ENCODE measurements at places on chromosomes 11 and 22.

DNA sequence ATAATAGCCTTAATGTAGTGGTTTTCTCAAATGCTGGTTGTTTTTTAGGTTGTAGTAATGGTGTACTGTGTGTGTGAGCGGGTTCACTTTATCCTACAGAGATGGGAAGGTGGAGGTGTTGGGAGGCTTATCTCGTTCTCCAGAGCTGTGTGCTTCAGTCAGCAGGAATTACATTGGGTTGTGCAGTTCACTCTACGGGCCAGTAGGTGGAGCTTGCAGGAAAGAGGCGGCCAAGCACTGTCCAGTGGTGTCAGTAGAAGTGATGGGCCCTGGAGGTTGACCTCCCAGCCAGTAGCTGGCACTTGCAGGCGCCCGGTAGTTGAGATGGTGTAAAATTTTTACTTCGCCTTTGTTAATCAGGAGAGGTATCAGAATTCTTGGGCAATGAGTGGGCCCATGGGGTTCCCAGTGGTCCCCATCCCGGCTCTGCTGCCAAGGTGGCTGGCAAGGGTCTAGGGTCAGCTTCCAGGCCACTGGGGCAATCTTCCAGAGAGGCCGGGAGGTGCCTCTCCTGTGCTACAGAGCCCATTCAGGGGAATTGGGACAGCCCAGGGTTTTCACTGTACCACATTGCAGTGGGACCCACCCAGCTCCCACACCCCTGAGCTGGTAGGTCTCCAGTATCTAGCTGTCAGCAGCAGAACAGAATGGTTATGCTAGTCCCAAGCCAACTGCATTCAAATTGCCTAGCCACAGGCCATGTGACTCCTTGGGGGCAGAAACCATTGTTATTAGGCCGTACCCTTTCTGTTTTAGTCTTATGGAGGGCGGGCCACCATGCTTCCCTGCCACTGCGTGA lies 43.9 kb downstream of the BIRC2 start:
- DNase-seq = peak; percentile 73

GRCh38 chr11:69910519-69911309 lies 91.5 kb upstream of the FGF3 start:
- no peak for DNase-seq

DNA sequence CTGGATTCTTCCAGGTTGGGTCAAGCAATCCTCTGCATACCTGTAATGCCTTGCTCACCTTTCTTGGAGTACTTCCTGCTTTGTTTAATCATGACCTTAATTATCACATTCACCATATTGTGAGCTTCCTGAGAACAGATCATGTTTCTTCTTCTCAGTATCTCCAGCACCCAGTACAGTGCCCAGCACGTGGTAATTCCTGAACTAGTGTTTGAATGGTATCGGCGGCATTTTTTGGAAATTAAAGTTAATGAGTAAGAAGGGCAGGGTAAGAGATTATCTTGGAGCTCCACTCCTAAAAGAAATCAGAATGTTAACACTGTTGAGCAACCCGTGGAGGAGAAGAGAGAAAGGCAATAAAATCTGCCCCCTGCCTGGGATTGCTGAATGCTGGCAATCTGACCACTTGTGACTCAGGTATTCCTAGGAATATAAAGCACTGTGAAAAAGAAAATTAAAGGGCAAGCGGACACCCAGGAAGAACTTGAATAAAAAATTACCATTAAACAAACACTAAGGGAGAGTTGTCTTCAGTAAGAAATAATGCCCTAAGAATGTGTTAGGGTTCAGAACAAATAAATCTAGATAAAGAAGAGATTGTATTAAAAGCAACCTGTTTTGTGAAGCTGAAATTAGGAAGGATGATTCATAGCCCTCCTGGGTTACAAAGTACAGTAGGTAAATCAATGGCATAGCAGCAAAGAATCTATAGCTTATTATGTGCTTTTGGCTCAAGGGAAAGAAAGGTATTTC lies 92.9 kb downstream of the PDHX start:
- DNase-seq = no peak

DNA sequence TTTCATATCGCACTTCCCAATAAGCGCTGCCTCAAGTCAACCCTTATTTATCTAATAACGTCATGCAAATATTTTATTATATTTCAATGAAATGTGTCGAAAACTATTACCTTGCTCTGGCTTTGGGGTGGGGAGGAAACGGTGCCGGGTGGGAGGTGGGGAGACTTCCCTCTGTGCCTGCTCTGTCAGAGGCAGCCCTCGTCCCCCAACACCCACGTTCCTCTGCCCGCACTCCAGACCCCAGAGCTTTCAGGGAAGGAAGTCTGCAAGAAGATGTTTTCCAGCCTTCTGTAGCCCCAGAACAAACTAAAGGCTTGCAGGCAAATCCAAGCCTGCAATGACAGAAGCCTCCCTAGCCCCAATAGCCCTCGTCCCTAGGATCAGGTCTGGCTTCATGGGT lies 235.7 kb downstream of the BUD13 start:
- no peak for DNase-seq

DNA sequence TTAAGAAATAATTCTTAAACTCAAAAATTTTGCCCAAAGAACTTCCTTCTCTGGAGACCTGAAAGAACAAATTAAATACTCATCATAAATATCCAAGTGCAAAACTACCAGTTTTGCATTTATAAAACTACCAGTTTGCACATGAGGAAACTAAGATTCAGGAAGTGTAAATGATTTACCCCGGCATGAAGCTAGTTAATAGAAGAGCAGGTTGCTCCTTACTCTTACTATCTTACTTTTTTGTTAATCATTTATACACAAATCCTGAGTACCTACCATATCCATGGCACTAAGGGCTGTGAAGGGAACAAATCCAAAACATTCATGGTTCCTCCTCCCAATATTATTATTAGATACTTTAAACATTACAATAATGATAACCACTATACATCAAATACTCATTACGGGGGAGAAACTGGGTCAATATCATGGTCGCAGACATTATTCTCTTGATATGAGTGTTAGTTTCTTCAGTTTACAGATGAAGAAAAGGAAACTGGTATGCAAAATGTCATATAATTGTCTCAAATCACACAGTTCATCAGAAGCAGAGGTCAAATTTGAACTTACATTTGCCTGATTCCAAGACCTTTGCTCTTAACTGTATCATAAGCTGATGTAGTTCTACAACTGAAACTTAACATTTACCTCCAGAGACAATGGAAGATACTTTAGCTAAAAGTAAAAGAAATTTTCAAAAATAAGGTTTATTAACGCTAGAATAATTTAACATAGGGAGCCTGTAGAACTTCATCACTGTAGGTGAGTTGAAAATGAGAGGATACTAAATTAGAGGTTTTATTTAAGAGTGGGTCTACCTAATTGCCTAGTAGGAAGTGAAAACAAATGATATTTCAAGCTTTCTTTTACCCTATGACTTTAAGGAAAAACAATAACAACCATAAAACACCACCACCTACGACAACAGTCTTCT lies 74.5 kb downstream of the FAM76B start:
- no peak for DNase-seq

DNA sequence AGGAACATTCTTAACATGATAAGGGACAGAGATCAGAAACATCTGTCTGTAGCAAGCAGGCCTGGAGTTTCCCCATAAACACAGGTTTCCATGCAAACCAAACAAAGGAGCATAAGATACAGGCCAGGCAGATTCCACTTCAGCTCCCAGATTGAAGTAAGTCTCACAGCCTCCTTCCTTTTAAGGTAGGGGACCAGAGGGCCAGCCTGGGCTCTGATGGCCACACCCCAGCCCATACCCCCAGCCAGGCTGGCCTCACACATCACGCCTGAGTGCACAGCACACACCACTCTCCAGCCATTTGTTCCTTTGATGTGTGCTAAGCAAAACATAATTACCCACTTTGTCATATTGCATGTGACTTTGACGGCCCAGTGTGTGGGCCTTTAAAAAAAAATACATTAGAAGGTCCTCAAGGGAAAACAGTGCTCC lies 518.7 kb downstream of the NTM start:
- no peak for DNase-seq

DNA sequence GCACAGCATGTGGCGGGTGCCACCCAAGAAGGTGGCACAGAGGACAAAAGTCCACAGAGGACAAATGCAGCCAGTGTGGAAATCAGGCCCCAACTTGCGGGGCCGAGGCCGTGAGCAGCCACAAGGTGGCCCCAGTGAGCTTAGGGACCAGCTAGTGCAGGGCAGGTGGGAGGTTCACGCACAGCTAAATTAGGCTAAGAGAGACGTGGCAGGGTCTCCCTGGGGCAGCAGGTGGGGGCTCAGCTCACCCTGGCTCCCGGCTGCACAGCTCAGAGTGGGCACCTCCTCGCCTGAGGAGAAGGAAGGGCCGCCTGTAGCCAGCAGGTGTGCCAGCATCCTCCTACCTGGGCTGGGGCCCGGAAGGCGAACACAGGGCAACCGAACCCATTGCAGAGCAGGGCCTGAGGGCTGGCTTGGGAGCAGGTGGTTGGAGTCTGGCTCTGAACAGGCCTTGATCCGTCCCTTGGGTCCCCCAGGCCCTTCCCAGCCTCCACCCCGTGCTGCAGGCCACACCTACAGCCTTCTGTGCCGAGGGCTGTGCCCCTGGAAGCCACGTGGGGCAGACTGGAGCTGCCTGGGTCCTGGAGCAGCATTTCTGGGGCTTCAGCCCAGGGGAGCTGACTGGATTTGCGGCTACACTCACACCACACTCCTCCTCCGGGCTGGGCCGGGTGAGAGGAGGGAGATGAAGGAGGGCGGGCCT lies 26.1 kb upstream of the CELSR1 start:
- peak; percentile 92 for DNase-seq

DNA sequence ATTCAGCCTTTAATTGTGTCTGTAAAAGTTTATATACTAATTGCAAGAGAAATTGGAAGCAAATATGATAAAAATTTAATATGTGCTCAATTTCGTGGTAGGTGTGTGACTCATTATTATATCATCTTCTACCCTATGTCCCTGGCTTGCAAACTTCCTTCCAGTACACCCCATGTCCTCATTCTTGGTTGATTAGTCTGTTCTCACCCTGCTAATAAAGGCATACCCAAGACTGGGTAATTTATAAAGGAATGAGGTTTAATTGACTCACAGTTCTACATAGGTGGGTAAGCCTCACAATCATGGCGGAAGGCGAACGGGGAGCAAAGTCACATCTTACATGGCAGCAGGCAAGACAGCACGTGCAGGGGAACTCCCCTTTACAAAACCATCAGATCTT lies 11.9 kb downstream of the MRGPRX3 start:
- no peak for DNase-seq

DNA sequence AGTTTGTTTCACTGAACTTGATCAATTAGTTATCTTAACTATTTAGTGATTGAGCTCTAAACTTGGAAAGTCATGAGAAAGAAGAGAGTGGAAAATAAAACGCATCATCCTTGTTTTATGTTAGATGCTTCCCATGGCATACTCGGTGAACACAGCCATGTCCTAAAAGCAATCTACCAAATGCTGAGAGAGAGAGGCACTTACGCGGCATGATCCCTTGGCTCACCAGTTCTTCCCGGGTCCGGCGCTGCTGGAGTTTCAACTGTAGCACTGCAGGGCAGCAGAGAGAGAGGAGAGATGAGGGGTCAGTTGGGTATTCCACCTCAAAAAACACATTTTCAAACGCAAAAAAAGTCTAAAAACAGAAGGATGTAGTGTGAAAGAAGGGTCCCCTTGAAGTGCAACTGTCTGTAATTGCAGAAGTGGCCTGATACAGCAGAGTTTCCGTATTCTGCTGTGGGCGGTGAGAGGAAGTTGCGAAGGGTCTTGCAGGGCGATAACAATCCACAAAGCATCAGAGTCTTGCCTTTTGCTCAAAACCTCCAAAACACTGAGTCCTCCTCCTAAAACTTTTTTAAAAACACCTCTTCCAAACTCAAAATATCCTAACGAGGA lies 92.7 kb downstream of the SGSM3 start:
- peak; percentile 62 for DNase-seq

- no peak for DNase-seq
These were observed 106.9 kb upstream of the SORL1-AS1 start for GRCh38 chr11:121559606-121560200.

DNA sequence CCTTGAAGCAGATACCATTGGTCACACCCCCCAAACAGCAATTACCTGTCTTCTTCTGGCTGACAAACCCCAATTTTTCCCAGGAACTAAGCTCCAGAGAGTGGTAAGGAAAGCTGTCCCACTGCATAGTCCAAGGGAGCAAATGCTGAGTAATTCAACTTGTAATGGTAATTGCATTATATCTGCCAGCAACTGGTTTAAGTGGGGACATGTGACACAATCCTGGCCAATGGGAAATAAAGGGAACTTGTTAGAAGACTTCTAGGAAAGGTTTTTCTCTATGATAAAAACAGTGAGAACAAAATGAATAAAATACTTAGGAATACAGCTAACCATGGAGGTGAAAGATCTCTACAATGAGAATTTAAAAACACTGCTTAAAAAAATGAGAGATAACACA lies 9.5 kb upstream of the ISX start:
- DNase-seq = no peak

- DNase-seq = no peak
These were observed 87.4 kb upstream of the LRRC55 start for GRCh38 chr11:57094181-57094935.

- DNase-seq = no peak
These were observed 568 bp upstream of the BIK start for GRCh38 chr22:43109921-43110443.

DNA sequence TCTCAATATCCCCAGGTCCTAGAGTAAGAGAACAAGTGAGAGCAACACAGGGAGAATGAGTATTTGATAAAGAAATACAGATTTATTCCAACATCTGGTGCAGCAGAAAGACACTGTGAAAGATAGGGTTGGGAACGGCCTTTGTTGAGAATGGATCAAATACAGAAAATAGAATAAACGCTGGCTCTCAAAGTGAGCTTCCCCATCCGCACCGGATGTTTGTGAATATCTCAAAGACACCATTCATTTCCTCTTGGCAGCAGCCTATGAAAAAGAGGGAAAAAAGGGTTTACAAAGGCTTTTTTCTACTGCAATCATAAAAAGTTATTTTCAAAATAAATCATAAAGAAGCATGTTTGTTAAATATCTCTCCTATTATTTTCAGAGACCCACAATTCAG lies 279.3 kb downstream of the CASP12 start:
- no peak for DNase-seq

- DNase-seq = no peak
These were observed 1.0 kb upstream of the PANX1 start for GRCh38 chr11:94127638-94128037.

- no peak for DNase-seq
These were observed 258.5 kb upstream of the PDGFD start for GRCh38 chr11:104422324-104422944.

- no peak for DNase-seq
These were observed 50.4 kb downstream of the FCHSD2 start for GRCh38 chr11:73091521-73092305.

GRCh38 chr11:111733016-111733415 lies 33.2 kb downstream of the PPP2R1B start:
- no peak for DNase-seq

Measured in activated CD8-positive, alpha-beta memory T cell treated with anti-CD3 and anti-CD28 coated beads, Interleukin-2, amount 50 U/mL, for 48 hours (primary cell).